A172 (cell line): ENCODE measurements at places on chromosomes 2 and 18. TPM values are rescaled to one million over a fixed set of nuclear protein-coding genes. Genes with fewer than 3 reads are reported as not detected.

- no peak for DNase-seq
Observed at GRCh38 chr18:47036927-47037578, 1.6 kb upstream of the ELOA2 start.

- no peak for DNase-seq
Observed at GRCh38 chr2:214088536-214088935, 322.3 kb upstream of the VWC2L start.

GRCh38 chr2:149188291-149188690 lies 142.1 kb upstream of the LYPD6 start:
- peak; percentile 25 for DNase-seq

DNA sequence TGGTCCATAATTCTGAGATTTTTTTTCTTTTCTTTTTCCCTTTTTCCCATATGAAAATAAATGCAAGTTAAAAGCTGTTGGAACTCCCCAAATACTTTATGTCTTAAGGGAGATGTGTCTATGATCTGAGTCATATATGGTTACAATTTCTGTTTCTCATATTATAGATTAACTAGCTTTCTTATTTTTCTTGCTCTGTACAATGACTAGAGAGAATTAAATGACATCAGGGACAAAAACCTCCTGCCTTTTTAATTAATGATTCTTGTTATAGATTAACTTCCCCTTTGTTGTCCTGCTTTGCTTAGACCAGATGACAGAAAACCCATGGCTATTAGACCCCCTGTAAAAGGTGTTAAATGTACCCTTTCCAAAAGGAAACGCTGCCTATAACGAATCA lies 643.9 kb upstream of the NXPH2 start:
- no peak for DNase-seq

DNA sequence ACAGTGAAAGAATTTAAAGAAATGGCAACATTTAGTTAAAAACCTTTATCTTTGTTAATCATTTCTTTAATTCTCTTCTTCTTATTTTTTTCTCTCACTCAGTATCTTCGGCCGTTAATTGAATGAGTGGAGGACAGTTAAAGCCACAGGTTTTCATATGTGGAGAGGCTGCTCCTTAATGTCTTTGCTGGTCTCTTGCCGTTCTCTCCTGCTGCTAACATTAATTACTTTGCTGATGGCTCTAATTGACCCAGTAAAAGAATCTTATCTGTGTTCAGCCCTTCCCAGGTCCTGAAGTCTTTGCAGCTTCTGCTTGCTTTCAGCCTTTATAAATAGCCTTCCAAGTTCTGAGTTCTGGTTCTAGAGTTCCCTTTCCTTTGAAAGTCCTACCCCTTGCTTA lies 77.1 kb downstream of the ADAM23 start:
- no peak for DNase-seq

DNA sequence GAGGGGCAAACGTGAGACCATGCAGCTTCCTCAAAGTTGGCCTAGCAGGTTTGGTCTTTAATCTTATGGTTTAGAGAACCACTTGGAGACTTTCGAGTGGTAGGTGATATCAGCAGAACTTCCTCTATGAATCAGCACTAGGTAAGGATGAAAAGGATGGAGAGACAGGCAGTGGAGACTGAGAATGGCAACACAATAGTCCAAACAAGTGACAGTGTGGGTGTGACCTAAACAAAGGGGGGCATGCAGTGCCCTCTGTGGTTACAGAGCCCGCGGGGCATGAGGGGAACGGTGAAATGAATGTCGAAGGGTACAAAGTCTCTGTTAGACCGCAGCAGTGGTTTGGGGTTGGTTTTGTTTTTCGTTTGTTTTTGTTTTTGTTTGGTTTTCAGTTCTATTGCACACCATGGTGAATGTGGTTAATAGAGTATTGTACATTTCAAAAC lies 143.9 kb downstream of the L3MBTL4 start:
- no peak for DNase-seq

GRCh38 chr18:21823848-21824247 lies 83.3 kb downstream of the MIB1 start:
- no peak for DNase-seq

ADI1 gene
- 70.9 and 102 TPM in 2 replicates for total RNA-seq

ASB18 gene
- not detected in 2 replicates for total RNA-seq
